Epithelial cell of umbilical artery (primary cell): ENCODE measurements at places on chromosomes 13 and 19. TPM values are rescaled to one million over a fixed set of nuclear protein-coding genes. Genes with fewer than 3 reads are reported as not detected.

OSCAR gene
- not detected in 2 replicates for total RNA-seq

LRG1 gene
- total RNA-seq, result under 0.01 and 0.30 TPM in 2 replicates

KIR2DL4 gene
- not detected in 2 replicates for total RNA-seq

SYCN gene
- not detected in 2 replicates for total RNA-seq

CEACAM8 gene
- total RNA-seq, result not detected in 2 replicates

ZFP82 gene
- total RNA-seq, result 4.2 and 5.3 TPM in 2 replicates

FBL gene
- 280 and 288 TPM in 2 replicates for total RNA-seq
